ENCODE measurements at places on chromosomes 1 and 21.

DNA sequence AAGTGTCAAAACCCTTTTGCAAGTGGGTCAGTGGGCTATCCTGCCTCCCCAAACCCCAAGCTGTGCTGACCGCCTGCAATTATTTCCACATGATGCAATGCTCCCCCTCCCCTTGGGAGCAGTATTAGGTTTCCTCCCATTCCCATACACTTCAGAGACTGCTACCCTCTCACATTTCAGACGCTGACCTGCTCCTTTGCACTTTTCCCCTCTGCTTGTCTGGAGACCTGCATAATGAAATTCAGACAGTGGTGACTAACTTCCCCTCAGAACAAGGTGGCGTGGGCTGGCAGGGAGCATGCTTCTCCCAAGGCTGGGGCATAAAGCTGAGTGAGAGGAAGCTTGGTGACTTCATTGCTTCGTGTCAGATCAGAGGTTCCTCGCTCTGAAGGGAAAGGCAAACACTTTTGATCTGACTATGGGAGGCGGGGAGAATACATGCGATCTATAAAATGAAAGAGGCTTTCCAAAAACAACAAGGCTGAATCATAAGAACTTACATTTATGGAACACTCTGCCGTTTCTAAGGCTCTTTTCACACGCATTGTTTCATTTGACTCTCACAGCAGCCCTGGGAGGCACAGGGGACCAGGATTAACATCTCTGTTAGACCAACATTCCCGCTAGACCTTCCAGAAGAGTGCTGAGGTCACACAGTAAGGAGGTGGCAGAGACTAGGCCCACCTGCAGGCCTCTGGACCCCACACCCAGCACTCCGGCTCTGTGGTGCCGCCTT is 27.5 kb upstream of the ROR1 start:
- DNase-seq: no peak

DNA sequence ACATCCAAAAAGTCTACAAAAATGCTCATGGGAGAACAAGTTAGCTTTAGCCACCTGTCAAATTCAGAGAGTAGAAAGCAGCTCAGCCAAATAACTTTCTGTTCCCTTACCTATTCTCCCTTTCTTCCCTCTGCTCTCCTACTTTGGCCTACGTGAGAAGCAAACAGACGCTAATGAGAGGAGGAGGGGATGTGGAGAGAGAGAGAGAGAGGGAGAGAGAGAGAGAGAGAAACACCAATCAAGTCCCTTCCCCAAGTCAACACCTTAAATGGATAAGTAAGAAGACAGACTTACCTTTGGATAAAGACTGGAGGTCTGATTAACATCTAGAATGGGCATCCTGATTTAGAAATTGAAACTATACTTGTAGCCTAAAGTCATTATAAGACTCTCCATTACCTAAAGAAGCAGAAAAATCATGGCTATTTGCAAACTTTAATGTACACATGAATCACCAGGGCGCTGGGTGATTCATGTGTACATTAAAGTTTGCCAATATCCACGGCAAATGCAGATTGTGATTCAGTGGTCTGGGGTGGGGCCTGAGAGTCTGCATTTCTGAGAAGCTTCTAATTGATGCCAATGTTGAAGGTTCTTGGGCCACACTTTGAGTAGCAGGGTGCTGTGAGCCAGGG is 13.1 kb upstream of the DUSP12 start:
- no peak for DNase-seq

- DNase-seq: no peak
Measured at GRCh38 chr1:156579472-156579871, at the start of gene TTC24. TSS of gene TTC24 (plus strand) at chr1:156579723. CDS start at chr1:156581365, 1,642 bp downstream.

DNA sequence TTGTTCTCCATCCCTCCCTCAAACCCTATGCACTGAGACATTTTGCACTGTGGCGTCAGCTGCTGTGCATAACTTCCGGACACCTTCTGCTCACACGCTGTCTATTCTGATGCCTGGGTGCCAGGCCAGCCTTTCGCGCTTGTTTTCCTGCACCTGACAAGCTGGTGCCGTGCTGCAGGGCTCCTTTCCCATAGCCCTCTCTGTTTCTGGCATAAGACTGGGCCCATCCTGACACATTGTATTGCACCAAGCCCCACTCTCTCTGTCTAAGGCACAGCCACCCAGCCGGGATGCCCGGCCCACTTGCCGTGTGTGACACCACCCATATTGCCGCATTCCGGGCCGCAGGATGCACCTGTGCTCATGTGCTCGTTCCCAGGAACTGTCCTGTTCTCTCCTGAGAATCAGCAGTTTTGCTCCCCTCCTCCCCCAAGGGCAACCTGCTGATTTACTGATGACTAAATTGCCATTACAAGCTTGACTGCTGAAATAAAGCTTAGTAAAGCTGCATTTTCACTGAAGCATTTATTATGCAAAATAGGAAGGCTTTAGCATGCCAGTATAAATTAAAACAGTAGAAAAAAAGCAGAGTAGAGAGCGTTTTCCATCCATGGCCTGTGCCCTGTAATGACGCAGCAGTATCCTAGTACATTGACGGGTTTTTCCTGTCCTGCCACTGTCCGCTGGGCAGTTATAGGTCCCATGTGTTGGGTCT is 88.0 kb downstream of the CD247 start:
- DNase-seq: no peak

DNA sequence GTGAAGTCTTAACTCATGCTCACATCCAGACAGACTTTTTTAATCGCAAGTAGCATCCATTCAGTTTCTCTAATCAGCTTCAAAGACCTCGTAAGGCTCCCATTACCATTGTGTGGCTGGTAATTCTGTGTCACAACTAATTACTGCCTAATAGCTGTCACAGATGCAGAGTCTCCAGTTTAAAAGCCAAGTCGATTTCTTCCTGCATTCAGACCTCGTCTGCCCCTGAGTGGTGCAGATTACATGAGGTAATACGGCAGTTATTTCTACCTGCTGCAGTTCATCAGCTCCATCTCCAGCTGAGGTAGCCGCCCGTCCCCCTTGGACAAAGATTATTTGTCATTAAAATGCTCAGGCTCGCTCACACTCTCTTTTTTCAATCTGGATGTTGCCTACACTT is 34.4 kb upstream of the OLIG2 start:
- DNase-seq: no peak

DNA sequence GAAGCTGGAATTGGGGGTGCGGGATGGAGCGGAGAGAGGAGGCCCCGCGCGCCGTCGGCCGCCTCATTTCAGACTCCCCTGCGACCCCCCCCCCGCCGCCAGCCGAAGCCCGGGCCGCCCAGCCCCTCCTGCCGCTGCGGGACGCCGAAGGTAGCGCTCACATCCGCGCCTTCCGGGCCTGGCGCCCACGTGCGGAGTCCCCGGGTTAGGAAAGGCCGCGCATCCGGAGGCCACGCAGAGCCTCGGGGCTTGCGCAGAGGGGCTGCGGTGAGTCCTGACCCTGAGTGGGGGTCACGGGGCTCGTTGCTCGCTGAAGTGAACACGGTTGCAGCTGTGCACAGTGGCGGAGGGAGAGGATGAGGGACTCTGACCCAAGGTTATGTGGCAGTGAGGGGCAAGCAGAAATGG is 552 bp upstream of the ZNF496 start:
- peak; percentile 24 for DNase-seq

DNA sequence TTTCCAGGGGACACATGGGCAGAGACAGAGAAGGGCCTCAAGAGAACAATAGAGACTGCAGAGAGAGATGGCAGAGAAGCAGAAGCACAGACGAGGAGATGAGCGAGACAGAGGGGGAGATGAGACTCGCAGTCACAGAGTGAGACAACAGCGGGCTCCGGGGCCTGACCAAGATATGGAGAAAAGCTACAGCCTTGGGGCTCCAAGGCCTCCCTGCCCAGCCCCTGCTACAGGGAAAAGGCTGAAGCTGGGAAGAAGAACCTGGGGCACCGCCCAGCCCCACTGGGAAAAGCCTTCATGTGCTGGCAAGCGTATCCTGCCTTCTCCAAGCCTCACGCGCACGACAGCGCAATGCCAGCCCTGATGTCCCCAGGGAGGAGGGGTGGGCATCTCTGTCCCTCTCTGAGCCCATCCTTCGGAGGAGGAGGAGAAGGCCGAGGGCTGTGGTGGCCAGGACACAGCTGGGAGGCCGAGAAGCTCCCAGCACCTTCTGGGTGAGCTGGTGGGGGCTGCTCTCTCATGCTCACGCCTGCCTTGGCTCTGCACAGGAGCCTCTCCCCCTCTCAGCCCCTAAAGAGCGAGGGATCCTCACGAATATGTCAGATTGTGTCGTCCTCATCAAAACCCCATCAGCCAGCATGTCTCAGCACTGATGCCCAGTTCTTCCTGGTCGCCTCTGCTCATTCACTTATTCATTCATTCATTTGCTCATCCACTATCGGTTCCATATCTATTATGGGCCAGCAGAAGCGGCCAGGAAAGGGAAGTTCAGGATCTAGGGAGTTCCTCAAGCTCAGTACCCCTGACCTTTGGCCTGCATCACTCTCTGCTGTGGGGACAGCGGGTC is 56.6 kb downstream of the ACOT7 start:
- DNase-seq: no peak

GRCh38 chr1:2335721-2336455 is 55.5 kb downstream of the MORN1 start:
- no peak for DNase-seq

DNA sequence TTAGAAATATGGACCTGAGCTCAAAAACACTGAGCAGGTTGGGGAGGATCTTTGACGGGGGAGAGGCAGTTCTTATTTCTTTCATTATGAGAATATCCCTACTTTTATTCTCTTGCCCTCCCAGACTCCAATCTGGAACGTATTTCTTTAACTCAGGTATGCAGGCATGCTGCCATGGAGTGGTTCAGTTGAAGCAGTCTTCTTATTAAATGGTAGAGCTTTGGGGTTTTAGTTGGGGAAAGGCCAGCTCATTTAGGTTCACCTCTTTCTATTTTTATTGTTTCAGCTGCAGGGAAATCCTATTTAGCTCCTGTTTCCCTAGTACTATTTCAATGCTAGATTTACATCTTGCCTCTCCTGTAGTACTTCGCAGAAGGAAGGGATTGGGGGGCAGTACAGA is 198.9 kb downstream of the TTLL7 start:
- no peak for DNase-seq

DNA sequence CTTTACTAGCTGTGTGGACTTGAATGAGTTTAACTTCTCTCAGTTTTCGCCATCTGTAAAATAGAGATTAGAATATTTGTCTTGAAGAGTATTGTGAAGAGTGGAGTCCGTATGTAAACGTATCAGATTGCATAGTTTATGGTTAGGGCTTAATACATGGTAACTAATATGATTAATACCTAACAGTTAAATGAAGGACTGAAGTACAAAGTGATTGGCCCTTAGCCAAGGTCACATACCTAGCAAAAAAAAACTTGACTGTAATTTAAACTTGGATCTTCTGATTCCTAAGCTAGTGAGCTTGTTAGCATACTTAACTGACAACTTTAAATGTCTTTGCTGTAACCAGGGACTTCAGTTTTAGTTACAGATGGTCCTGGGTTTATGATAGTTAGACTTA is 1.9 kb downstream of the GIPC2 start:
- no peak for DNase-seq

- no peak for DNase-seq
Measured at GRCh38 chr1:244241438-244241837, 190.4 kb downstream of the ZBTB18 start.

DNA sequence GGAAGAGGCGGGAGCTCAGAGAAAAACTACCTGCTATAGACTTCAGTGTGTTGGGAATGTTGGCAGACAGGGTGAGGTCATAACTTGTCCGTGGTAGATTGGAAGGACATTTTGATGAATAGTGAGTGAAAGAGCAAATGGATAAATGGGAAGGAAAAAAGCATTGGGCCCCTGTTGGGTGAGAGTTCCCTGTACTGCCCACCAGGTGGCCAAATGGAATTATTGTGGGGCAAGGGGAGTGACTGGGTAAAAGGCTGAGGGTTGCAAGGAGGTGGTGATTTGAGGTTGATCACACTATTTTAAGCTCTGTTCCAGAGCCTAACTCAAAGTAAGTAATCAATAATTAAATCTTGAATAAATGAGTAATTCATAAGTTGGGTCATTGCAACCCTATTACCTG is 60.4 kb downstream of the MRPS6 start:
- no peak for DNase-seq

GRCh38 chr21:33332143-33332542 is 7.4 kb downstream of the IFNAR1 start:
- no peak for DNase-seq

DNA sequence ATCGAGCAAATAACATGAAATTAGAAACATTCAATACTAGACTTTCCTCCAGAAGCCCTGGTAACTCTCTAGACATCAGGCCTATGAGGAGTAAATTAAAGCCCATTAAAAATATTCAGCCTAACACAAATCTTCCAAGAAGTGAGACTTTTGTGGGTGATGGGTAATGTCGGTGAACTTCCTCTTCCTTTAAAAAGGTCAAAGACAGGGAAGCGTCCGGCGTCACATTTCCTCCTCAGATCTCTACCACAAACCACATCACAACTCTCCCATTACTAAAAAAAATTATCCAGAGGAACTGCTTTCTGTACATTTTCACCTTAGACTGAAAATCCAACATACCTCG is 1.4 kb downstream of the EIF4G3 start:
- no peak for DNase-seq

GRCh38 chr1:216710055-216710454 is 13.2 kb downstream of the ESRRG start:
- DNase-seq: no peak

DNA sequence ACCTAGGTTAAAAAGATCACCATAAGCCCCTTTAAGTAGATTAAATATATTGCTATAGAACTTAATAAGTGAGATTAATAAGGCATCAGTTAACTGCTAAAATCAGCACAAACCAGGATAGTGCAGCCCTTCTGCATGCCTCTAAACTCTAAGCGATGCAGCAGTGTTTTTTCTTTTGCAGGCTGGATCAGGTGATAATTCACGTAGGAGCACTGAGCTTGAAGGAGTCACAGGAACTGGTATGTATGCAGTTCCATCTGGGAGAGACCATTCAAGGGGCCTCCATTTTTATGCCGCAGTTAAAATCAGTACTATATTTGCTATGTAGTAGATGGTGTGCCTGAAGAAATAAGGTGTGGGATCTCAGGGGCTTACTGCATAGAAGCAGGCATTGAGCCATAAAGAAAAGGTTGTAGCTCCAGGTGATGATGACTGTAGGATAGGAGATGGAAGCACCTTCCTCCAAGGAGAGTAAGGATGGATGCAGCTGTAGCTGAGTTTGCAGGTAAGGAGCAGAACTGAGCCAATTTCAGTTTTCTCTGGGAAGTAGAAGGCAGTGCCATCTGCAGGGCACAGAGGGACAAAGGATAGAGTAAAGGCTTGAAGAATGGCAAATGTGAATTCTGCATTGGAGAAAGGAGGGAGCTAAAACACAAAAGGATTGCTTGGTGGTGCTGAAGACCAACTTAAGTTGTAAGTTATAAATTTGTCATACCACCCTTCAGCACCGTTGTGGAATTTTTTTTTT is 22.6 kb downstream of the NPL start:
- DNase-seq: no peak

GRCh38 chr1:88640060-88640459 is 44.0 kb upstream of the PKN2 start:
- DNase-seq: no peak

Data from esophagus squamous epithelium (tissue), 5 donors.